ENCODE measurements at places on chromosomes 16 and 17. TPM values are rescaled to one million over a fixed set of nuclear protein-coding genes. Genes with fewer than 3 reads are reported as not detected.

SLC22A31 gene
- total RNA-seq, result not detected

ESRP2 gene
- 0.11 TPM for total RNA-seq

ZPBP2 gene
- not detected for total RNA-seq

GLP2R gene
- 0.22 TPM for total RNA-seq

SMARCD2 gene
- total RNA-seq, result 77.0 TPM

NGFR gene
- 0.11 TPM for total RNA-seq

KRTAP4-5 gene
- total RNA-seq, result not detected

SECTM1 gene
- 7.7 TPM for total RNA-seq

ZNF821 gene
- 5.9 TPM for total RNA-seq

CDK3 gene
- total RNA-seq, result 0.78 TPM

WSCD1 gene
- 0.32 TPM for total RNA-seq

DNAH9 gene
- 0.22 TPM for total RNA-seq

SDR42E1 gene
- total RNA-seq, result 9.9 TPM

HOXB7 gene
- not detected for total RNA-seq

ARL16 gene
- total RNA-seq, result 29.9 TPM

IGSF6 gene
- total RNA-seq, result not detected

Measured in articular chondrocyte of knee joint (primary cell).